CD4-positive, alpha-beta T cell treated with Interferon gamma for 1 hour (primary cell): ENCODE measurements at places on chromosomes 13 and 19.

GRCh38 chr13:41458187-41458760, 924 bp downstream of the RGCC start:
- no peak for DNase-seq

DNA sequence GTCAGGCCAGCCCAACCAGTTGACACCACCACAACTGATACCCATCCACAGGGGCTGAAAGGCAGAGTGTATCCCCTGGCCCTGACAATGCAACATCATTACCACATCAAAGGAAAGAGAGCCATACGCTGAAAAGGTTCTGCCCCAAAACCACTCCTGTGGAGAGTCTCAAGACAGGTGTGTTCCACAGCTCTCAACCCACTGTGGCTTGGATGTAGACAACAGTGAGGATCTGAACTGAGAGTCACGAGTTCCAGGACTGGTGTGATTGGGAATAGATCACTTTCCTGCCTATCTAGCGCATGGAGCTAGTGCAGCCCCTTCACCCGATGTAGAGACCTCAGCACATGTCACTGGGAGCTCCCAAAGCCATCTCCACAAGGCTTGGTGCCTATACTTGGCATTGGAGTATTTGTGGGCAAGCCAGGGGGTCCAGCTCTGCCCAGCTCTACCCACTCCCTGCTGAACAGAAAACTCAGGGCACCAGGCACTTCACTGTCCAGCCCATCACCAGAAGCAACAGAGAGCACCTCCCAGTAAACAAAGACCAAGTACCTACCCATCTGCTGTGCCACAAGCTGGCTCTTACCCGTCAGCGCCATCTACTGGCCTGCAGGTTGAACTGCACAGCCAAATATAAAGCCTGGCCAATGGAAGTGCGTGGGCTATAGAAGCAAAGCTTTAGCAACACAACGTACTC, 579.5 kb downstream of the UQCRFS1 start:
- peak; percentile 55 for DNase-seq

DNA sequence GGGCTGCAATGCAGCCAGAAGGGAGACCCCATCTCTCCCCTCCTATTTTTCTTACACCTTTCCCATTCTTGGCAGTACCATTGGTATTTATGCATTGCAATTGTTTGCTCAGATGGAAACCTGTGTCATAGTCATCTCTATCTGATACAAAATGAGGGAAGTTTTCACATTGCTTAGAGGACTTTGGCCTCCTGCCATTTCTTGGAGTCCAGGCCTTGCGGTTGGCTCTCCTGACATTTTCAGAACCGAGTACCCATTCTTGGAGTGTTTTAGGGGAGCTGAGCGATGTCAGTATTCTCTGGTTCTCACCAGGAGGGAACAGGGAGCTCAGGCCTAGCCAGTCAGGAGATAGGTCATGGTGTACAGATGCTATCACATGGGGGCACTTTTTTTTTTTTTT, 1.5 kb downstream of the SIN3B start:
- no peak for DNase-seq

DNA sequence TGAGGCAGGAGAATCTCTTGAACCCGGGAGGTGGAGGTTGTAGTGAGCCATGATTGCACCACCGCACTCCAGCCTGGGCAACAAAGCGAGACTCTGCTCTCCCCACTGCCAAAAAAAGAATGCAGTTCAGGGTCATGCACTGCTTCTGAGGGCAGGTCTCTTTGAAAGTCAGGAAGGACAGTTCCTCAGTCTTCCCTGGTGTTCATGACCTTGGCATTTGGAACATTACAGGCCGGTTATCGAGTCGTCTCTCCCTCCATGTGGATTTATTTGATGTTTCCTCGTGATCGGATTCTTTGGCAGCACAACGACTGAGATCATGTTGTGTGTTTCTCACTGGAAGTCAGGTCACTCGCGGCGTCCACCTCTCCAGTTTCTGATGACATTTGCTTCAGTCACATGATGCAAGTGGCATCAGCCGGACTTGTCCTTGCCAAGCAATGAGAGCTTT, 17.2 kb downstream of the FGF21 start:
- DNase-seq: no peak

DNA sequence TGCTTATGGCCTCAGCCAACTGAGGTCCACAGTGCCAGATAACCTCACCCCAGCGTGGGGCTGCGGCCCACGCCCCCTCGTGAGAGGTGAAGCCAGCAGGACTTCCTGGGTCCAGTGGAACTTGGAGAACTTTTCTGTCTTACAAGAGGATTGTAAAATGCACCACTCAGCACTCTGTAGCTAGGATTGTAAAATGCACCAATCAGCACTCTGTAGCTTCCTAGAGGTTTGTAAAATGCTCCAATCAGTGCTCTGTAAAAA, 109.1 kb downstream of the AKAP11 start:
- no peak for DNase-seq

DNA sequence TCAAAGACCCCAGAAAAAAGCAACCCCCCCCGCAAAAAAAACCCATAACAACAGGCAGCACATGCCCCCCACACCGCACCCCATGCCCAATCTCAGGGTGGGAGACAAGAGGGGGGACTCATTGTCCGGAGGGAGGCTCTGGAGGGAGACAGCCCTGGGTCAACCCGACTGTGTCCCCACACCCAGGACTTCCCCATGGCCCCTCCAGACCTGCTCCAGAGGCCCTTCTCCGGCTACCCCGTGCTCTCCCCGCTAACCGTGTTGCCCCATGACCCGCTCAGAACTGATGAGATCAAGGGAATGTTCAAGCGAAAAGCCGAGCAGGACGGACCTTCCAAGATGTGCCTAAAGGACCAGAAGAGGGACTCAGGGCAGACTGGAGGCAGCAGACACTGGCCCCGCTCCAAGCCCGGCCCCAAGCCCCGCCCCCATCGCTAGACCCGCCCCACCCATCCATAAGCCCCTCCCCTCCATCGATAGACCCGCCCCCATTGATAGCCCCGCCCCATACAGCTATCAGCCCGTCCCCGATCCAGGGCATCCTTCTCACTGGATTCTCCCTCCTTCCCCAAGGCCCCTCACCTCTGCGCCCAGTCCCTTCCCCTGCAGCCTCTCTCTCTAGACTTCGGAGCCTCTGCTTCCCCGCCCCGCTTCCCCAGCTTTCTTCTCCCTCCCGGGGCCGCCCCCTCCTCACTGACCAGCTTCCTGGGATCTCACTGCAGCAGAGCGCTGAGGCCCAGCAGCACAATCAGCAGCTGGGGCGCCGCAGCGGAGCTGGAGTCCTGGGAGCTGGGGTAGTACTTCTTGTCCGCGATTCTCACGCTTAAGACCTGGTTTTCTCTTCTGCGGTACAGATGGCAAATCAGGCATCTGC, 2.2 kb downstream of the BST2 start:
- DNase-seq: no peak

- no peak for DNase-seq
These were observed 44.9 kb downstream of the TEX29 start for GRCh38 chr13:111365149-111366005.

- no peak for DNase-seq
These were observed 71.4 kb downstream of the ALOX5AP start for GRCh38 chr13:30806784-30807183.

DNA sequence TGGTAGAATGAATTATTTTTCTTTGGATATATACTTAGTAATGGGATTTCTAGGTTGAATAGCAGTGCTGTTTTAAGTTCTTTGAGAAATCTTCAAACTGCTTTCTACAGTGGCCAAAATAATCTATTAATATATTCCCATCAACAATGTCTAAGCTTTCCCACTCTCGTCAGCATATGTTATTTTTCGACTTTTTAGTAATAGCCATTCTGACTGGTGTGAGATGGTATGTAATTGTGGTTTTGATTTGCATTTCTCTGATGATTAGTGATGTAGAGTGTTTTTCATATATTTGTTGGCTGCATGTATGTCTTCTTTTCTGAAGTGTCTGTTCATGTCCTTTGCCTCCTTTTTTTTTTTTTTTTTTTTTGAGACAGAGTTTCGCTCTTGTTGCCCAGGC, 90.2 kb upstream of the CSNK1A1L start:
- DNase-seq: no peak

DNA sequence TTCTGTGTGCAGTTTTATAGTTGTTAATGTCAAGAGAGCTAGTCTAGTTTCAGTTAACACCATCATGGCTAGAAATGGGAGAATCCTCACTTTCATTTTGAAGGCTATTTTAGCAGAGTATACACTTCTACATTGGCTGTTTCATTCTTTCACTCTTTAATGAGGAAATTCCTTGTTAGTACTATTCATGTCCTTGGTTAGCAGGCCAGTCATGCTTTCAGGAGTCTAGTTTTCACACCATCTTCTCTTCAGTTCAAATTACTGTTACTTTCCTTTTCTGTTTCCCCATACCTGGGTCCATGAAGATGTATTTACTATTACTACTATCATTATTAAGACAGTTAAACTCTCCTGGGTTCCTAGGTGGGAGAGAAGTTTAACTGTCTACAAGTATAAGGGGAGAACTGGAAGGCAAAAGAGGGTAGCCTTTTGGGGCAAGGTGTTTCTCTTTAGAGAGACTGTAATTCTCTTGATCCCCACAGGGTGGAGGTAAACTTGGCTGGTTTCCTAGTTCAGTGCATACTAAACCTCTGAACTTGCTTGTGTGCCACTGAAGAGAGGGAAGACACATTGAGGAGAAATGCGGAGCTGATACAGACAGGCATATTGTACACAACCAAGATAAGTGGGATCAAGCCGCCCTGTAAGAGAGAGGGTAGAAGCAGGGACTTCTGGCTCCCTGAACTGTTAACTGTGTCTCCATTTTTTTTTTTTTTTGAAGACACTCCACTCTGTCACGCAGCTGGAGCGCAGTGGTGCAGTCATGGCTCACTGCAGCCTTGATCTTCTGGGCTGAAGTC, 41.3 kb upstream of the IGFL4 start:
- DNase-seq: no peak
